ENCODE measurements at places on chromosomes 7 and 10. TPM values are rescaled to one million over a fixed set of nuclear protein-coding genes. Genes with fewer than 3 reads are reported as not detected.

The STEAP1 gene
- total RNA-seq, result 56.8 TPM

The RNF32 gene
- 0.14 TPM for total RNA-seq

The UCN3 gene
- not detected for total RNA-seq

The GJD4 gene
- total RNA-seq, result not detected

The CRYGN gene
- not detected for total RNA-seq

The NUP42 gene
- 21.8 TPM for total RNA-seq

The SPAM1 gene
- not detected for total RNA-seq

The MMRN2 gene
- 2.0 TPM for total RNA-seq

The DNAH11 gene
- total RNA-seq, result not detected

The GFRA1 gene
- 6.0 TPM for total RNA-seq

The CRHR2 gene
- total RNA-seq, result not detected

The SPDYE2 gene
- total RNA-seq, result not detected

The VWA2 gene
- 0.43 TPM for total RNA-seq

The PRF1 gene
- not detected for total RNA-seq

The GIMAP6 gene
- not detected for total RNA-seq

The MPP7 gene
- 0.14 TPM for total RNA-seq

The GDF2 gene
- total RNA-seq, result 0.14 TPM

The PON1 gene
- not detected for total RNA-seq

The CLDN4 gene
- total RNA-seq, result not detected

The UNCX gene
- not detected for total RNA-seq

The UTF1 gene
- total RNA-seq, result not detected
